HT1080 (cell line): ENCODE measurements at places on chromosomes 1 and 21. TPM values are rescaled to one million over a fixed set of nuclear protein-coding genes. Genes with fewer than 3 reads are reported as not detected.
A peak's percentile ranks its signal among the peaks of the same experiment; 100 is the strongest.

Gene SETSIP
- 0.26 and 0.27 TPM in 2 replicates for total RNA-seq

GRCh38 chr1:35443768-35444518 lies 113.3 kb downstream of the KIAA0319L start:
- no peak for DNase-seq

GRCh38 chr1:184141361-184141880 lies 89.9 kb downstream of the TSEN15 start:
- no peak for DNase-seq

DNA sequence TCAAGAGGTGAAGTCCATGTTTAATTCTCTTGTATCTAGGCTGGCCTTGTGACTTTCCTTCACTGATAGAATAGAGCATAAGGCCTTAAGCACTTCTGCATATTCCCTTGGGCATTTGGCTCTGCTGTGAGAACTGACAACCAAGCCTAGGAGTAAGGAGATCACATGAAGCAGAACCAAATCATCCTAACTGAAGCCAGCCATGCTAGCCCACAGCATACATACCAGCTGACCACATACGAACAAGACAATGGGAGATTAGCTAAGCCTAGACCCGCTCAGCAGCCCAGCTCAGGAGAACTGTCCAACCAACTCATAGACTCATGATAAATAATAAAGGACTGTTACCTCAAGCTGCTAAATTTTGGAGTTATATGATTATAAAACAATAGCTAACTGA lies 114.6 kb upstream of the NEK7 start:
- no peak for DNase-seq

DNA sequence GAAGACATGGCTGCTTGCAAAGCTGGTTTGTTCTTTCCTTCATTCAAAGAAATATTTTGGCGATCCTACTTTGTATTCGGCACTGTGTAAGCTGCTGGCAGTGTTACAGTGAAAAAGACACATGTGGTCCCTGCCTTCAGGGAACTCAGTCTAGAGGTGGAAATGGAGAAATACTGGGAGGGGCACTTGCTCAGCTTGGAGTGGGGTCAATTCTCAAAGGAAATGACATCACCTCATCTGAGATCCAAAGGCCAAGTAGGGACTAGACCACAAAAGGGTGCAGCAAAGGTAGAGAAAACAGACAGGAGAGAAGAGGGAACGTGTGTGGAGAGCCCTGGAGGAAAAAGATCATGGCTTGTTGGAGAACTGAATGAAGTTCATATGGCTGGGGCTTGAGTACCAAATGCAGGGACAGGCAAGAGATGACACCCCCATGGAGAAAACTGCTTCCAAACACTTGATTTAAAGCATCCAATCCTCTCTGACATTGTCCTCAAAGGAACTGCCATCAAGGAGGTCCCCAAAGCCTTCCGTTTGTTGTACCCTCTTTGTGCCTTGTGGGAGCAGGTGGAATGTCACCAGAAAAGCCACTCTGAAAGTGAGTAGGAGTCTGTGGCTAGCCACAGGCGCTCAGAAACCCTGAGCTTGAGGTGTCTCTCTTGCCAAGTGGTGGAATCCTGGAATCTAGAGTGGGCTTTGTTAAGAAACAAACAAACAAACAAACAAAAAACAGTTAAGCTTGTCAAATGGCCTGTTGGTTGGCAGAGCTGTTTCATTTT lies 48.3 kb upstream of the TDRD10 start:
- DNase-seq: peak; percentile 77

DNA sequence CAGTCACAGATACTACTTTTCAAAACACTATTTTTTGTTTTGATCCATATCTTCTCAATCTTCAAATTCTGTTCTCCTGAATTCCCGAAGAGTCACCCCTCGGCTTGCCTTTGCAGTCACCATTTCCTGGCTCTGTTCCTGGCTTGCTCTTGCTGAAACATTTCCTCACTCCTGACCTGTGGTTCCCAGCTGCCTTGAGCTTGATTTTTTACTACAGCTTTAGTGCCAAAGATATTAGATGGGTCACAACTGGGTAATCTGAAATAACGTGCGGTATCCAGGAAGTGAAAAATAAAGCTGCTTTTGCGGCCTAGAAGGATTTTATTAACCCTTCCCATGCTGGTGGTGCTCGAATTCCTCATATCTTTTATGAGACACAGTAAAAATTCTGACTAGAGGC lies 318.8 kb downstream of the PCP4 start:
- DNase-seq: no peak

Gene FMO5
- 0.07 TPM in 1 of 2 replicates, not detected in the other for total RNA-seq

GRCh38 chr1:164583835-164584539 lies 25.0 kb downstream of the PBX1 start:
- DNase-seq: no peak

GRCh38 chr21:25081096-25081495 lies 526.2 kb downstream of the MRPL39 start:
- DNase-seq: no peak

DNA sequence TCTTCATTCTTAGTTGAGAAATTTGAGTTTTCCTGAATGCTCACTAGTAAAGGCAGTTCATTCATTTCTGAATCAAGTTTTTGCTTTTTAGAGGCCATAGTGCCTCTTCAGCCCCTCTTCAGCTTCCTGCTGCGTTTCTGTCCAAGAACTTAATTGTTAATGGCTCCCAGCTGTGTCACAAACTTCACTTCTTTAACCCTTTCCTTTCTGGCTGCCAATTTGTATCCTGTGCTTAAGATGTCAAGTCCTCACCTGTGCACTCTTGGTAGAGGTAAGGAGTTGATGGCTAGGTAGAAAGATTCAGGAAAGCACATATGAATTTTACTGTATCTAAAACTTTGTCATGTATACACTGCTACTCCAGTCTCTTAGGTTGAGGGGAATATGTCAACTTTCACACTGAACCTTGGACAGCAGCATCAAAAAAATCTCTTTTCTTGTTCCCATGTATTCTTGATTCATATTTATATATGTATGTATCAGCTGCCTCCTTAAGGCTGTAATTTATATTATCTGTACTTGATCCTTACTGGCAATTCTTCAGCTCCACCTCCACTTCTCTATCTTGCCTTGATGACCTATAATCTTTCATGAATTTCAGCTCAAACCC lies 612.8 kb downstream of the LMO4 start:
- no peak for DNase-seq

- DNase-seq: peak; percentile 27
These were observed 8.0 kb upstream of the RNPC3 start for GRCh38 chr1:103517380-103518047.

DNA sequence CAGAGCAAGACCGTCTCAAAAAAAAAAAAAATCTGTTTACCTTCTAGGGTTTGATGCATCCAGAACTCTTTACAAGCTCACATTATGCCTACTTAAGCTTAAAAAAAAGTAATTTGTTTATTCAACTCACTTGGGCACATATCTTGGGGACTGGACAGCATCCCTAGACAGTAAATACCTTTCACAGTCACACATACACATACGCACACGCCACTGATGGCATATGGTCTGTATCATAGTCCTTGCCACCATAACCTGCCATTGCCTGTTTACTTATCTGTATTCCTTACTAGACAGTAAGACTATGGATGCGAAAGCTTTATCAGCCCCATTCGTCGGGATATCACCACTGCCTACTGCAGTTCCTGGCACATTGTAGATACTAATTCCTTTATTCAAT lies 446.3 kb upstream of the RGS18 start:
- no peak for DNase-seq
